ENCODE measurements at places on chromosomes 3 and 15.

DNA sequence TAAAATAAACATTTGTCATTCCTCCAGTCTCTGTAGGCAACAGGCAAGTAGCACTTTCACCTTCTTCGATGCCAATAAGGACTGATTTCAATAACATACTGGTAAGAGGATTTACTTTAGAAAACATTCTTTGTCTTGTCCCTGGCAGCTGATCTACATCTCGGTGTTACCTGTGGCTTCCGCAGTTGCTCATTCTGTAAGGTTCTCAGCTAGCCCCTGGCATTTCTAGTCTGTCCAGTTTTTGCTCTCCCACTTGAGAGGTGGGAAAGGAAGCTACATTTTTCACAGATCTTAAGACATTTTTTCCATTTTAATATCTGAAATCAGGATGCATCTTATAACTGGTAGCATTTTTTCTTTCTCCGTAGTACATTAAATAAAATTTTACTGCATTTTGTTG is 19.7 kb upstream of the MAP6D1 start:
- no peak for DNase-seq
- peaks cover 37% of the 10 kb centered on the region for H3K36me3 ChIP-seq
- H3K4me3 ChIP-seq = no peak overlapping the region
- no peaks in the 10 kb centered on the region for H3K4me1 ChIP-seq

DNA sequence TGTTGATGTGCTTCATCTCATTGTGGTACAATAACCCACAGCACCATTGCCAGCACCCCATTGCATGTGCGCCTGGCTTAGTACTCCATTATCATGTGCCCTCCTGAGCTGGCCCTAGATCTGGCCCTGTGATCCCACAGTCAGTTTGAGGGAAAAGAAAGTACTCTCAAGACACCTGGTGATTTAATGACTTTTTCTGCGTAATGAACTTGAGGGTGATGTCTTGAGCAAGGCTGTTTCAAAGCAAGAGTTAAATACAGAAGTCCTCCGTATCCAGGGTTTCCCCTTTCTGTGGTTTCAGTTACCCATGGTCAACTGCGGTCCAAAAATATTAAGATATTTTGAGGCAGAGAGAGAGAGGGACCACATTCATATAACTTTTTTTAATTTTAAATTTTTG is 16.3 kb downstream of the C3orf20 start:
- no peaks in the 10 kb centered on the region for H3K36me3 ChIP-seq
- DNase-seq = no peak
- no peak overlapping the region for H3K4me3 ChIP-seq
- H3K27me3 ChIP-seq = no peaks in the 10 kb centered on the region

- H3K4me3 ChIP-seq = no peak overlapping the region
- H3K27ac ChIP-seq = peak overlapping the region; percentile 39
- DNase-seq = no peak
- peaks cover 41% of the 10 kb centered on the region for H3K4me1 ChIP-seq
- no peaks in the 10 kb centered on the region for H3K36me3 ChIP-seq
These were observed 28.8 kb downstream of the DCP1A start for GRCh38 chr3:53318522-53318921.

DNA sequence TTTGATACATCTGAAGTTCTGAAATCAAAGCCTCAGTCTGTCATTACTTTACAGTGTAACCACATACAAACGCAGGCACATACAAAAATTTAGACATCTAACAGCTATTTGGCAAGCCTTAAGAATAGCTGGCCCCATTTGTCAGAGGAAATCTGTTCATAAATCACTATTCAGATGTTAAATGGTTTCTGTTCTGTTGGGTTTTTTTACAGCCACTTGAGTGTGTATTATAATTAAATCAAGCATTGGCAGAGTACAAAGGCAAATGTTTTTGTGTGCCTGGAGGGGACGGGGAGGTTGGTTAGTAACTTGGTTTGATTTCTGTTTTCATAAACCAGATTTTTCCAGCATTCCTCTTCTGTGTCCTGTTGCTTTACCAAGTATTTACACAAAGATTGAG is 24.1 kb downstream of the PIGB start:
- H3K27me3 ChIP-seq = no peaks in the 10 kb centered on the region
- peak overlapping the region; percentile 78 for H3K27ac ChIP-seq
- H3K36me3 ChIP-seq = no peaks in the 10 kb centered on the region
- peaks cover 42% of the 10 kb centered on the region for H3K4me1 ChIP-seq

DNA sequence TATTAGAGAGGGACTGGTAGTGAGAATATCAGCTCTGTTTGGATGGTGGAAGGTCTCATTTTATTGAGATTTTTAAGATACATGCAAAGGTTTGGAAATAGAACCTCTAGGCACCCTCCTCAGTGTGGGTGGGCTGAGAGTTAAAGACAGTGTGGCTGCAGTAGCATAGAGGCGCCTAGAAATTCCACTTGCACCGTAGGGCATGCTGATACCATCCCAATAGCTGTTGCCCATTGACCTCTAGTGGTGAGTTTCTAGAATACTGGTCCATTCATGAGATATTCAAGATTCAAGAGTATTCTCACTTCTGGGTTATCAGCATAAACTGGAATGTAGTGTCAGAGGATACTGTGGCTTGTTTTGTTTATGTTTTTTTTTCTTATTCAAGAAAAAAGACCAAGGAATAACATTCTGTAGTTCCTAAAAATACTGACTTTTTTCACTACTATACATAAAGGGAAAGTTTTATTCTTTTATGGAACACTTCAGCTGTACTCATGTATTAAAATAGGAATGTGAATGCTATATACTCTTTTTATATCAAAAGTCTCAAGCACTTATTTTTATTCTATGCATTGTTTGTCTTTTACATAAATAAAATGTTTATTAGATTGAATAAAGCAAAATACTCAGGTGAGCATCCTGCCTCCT is 87.2 kb downstream of the TGFBR2 start:
- no peaks in the 10 kb centered on the region for H3K27me3 ChIP-seq
- H3K4me1 ChIP-seq = peaks cover 65% of the 10 kb centered on the region
- no peak overlapping the region for H3K4me3 ChIP-seq
- H3K36me3 ChIP-seq = peaks cover 11% of the 10 kb centered on the region

GRCh38 chr3:111989061-111989678 is 9.6 kb upstream of the TAGLN3 start:
- H3K4me1 ChIP-seq = no peaks in the 10 kb centered on the region
- no peaks in the 10 kb centered on the region for H3K27me3 ChIP-seq
- no peak overlapping the region for H3K4me3 ChIP-seq
- H3K27ac ChIP-seq = no peak overlapping the region

DNA sequence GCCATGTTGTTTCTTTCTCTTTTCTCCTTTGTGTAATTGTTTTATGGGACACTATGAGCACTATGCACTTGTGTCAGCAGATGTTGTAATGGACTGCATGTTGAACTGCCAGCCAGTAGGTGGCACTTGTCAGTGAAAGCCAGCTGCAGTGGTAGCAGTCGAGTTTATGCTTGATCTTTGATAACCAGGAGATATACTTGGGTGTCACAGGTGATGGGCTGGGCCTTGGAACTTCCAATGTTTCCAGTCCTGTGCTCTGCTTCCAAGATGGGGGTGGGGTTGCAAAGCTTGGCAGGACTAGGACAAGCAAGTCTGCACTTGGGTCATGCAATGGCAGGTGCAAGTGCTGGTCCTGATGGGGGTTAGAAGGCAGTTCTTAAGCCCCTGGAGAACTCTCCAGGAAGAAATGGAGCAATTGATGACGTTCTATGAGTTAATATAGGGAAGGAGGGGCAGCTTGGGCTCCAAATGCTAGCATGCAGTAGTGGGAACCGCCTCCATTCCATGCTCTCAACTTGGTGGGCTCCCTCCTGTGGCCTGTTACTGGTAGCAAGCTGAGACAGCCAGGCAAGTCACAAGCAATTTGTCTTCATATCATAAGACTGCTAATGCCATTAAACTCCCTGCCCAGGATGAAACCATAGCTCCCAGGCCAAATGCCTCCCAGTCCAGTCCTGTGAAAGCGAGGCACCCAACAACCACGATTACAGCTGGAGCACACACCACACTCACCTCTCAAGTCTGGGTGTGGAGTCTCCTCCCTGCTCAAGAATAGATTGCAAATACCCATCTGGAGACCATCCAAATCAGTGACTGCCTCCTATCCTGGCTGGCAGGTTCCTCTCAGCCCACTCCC is 287.2 kb downstream of the CGGBP1 start:
- no peaks in the 10 kb centered on the region for H3K4me1 ChIP-seq
- no peak for DNase-seq
- no peak overlapping the region for H3K4me3 ChIP-seq
- H3K36me3 ChIP-seq = no peaks in the 10 kb centered on the region
- no peaks in the 10 kb centered on the region for H3K27me3 ChIP-seq

DNA sequence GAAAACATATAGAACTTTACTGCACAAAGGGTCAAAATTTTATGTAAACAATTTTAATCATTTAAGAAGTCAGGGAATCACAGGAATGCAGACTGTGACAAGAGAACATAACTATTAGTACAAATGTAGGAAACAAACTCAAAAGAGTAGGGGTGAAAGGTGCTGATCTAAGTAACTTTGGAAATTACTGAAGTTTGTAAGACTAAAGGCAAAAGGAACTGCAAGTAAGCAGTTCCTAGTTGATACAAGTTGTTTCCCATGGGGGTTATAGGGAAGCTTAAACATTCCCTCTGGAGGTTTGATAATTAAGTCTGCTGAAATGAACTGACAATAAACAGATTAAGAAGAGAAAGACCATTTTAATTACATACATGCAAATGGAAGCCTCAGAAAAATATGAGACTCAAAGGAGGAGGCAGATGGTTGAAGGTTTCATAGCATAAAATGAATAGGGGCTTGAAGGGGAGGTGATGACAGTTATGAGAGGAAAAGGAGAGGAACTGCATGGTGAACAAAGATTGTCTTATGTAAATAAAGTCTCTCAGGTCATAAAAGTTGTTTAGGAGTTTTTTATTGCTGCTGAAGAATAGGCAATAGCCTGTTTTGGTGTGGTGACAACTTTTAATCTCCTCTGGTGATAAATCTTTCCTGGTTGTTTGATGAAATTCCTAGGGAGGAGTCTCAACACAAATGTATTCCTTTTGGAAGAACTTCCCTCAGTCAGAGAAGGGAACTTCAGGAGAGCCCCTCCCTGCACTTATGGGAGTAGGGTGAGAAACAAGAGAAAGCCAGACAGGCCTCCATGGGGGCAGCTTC is 17.1 kb downstream of the SETMAR start:
- no peaks in the 10 kb centered on the region for H3K27me3 ChIP-seq
- H3K27ac ChIP-seq = no peak overlapping the region
- H3K36me3 ChIP-seq = peaks cover 18% of the 10 kb centered on the region

GRCh38 chr3:144942093-144942837 is 970.6 kb downstream of the DIPK2A start:
- DNase-seq = no peak
- no peaks in the 10 kb centered on the region for H3K36me3 ChIP-seq
- H3K4me3 ChIP-seq = no peak overlapping the region
- H3K27ac ChIP-seq = no peak overlapping the region

- H3K27me3 ChIP-seq = no peaks in the 10 kb centered on the region
- no peak overlapping the region for H3K27ac ChIP-seq
- H3K4me3 ChIP-seq = no peak overlapping the region
- H3K36me3 ChIP-seq = no peaks in the 10 kb centered on the region
These were observed 92.5 kb downstream of the ADAMTS9 start for GRCh38 chr3:64595253-64595694.

- H3K4me1 ChIP-seq = peaks cover 7% of the 10 kb centered on the region
- no peak overlapping the region for H3K27ac ChIP-seq
- no peak for DNase-seq
These were observed 228.3 kb downstream of the EPHA3 start for GRCh38 chr3:89335693-89336092.

DNA sequence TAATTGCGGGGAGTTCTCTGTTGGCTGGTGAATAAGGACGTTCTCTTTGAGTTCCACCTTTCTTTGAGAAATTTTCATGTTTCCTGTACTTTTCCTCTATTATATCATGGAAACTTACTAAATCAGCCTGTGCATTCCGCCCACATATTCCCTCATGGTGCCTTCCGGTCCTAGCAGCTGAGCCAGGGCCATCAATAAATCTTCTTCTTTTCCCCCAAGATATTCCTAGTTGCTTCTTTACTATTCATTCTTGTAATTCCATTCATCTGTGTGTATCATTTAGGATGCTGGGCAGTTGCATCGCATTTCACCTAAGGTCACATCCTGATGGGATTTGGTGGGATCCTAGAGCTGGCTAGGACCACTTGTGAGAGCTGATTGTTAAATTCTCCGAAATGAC is 139.2 kb downstream of the RBMS3 start:
- peaks cover 3% of the 10 kb centered on the region for H3K4me1 ChIP-seq
- no peak overlapping the region for H3K4me3 ChIP-seq
- no peaks in the 10 kb centered on the region for H3K36me3 ChIP-seq
- no peak overlapping the region for H3K27ac ChIP-seq

GRCh38 chr15:66927201-66928077 is 138.0 kb upstream of the SMAD3 start:
- H3K27me3 ChIP-seq = no peaks in the 10 kb centered on the region
- H3K36me3 ChIP-seq = no peaks in the 10 kb centered on the region
- no peak overlapping the region for H3K27ac ChIP-seq
- DNase-seq = no peak
- H3K4me3 ChIP-seq = no peak overlapping the region
- H3K4me1 ChIP-seq = peaks cover 11% of the 10 kb centered on the region

DNA sequence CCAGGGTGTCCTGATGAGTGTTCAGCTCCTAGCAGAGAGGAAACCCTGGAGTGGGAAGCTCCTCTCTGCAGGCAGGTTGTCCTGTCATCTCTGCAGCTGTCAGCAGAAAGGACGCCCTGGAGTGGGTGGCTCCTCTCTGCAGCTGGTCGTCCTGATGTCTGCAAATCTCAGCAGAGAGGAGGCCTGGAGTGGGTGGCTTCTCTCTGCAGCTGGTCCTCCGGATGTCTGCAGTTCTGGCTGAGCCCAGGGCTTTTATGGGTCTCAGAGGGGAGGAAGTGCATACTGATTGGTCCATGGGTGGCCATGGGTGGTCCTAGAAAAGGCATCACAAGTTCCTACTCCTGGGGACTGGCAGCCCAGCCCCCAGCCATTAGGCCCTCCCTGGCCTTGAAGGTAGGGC is 102.6 kb upstream of the BNIP2 start:
- H3K4me3 ChIP-seq = no peak overlapping the region

- no peak overlapping the region for H3K27ac ChIP-seq
- no peaks in the 10 kb centered on the region for H3K36me3 ChIP-seq
- H3K4me3 ChIP-seq = no peak overlapping the region
- H3K4me1 ChIP-seq = no peaks in the 10 kb centered on the region
- H3K27me3 ChIP-seq = no peaks in the 10 kb centered on the region
These were observed 86.3 kb upstream of the CDV3 start for GRCh38 chr3:133487204-133487603.

Data from thoracic aorta (tissue), 2 donors.